ENCODE measurements at places on chromosomes 2 and 18.
A peak's percentile ranks its signal among the peaks of the same experiment; 100 is the strongest.

- DNase-seq = no peak
These were observed 612.6 kb upstream of the ACVR2A start for GRCh38 chr2:147232225-147232669.

GRCh38 chr2:109694190-109694589 lies 80.0 kb downstream of the SOWAHC start:
- DNase-seq = no peak

- DNase-seq = no peak
These were observed 3.2 kb upstream of the MPP4 start for GRCh38 chr2:201701646-201702045.

DNA sequence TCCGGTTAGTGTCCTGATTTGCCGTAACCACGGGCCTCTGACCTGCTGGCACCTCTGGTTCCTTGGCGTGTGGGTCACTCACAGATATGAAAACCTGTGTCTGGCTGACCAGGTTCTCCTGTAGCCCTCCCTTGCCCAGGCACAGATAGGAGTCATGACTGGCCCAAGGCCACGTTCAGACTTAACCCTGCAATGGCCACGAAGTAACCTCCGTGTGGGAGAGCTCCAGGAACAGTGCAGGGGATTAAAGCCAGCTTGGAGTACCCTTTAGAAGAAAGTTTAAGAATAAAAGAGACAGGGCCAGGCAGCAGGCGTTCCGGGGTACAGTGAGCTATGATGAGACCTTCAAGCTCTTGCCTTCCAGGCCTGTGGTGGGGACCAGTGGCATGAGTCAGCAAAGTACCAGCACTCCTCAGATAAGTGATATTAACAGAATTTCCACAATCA lies 25.5 kb downstream of the CENPO start:
- DNase-seq = no peak

DNA sequence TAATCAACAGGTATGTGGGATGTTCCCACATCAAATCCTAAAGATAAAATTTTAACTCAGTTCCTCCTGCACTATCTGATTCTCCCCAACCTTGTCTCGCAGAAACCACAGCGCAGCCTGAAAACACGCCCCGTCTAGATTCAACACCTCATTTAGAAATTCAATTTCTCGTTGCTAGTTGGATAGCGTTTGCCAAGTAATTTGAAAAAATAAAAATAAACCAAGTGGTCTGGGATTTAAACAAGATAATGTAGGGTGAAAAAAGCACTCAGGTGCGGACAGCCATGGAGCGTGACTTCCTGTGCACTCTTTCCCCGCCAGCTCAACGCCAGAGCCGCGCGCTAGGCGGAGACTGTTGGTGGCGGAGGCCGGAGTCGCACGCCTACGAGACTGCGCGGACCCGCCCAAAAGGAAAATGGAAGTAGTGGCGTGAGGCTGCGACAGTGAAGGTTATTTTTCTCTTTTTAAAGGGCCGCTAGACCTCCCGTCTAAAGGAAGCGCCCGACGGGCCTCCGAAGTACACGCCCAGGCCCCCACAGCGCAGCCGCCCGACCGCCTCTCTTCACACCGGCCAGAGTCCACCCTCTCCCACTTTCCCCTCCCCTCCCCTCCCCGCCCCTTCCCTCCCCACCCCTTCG lies 615 bp upstream of the CCNT2 start:
- no peak for DNase-seq

- peak; percentile 34 for DNase-seq
These were observed 11.8 kb downstream of the GULP1 start for GRCh38 chr2:188303363-188304031.

GRCh38 chr2:172674034-172674967 lies 61.3 kb upstream of the RAPGEF4 start:
- no peak for DNase-seq

- no peak for DNase-seq
These were observed 61.6 kb downstream of the BMP10 start for GRCh38 chr2:68809324-68810240.

- DNase-seq = no peak
These were observed 141.8 kb downstream of the CTIF start for GRCh38 chr18:48680339-48681250.

- DNase-seq = no peak
These were observed 464.9 kb downstream of the ARHGAP15 start for GRCh38 chr2:143594161-143594560.

DNA sequence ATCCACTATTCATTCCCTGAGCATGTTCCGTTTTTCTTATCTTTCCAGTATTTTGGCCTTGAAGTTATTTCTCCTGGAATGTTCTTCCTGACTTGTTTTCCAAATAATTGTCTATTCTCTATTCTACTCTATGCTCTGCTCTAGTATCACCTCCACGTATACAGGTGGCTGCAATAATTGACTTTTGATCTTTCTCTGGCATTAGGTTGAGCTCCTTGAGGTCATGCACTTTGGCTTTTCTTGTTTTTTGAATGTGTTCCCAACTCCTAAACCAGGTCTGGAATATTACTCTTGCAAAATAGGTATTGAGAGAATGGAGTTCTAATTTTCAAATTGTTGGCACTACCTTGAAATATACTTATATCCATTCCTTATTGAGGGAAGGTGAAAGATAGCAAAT lies 550.4 kb downstream of the CNTNAP5 start:
- no peak for DNase-seq

GRCh38 chr2:47653902-47654789 lies 128.8 kb upstream of the MSH6 start:
- peak; percentile 40 for DNase-seq

GRCh38 chr2:97889156-97889555 lies 106.6 kb downstream of the TMEM131 start:
- no peak for DNase-seq

DNA sequence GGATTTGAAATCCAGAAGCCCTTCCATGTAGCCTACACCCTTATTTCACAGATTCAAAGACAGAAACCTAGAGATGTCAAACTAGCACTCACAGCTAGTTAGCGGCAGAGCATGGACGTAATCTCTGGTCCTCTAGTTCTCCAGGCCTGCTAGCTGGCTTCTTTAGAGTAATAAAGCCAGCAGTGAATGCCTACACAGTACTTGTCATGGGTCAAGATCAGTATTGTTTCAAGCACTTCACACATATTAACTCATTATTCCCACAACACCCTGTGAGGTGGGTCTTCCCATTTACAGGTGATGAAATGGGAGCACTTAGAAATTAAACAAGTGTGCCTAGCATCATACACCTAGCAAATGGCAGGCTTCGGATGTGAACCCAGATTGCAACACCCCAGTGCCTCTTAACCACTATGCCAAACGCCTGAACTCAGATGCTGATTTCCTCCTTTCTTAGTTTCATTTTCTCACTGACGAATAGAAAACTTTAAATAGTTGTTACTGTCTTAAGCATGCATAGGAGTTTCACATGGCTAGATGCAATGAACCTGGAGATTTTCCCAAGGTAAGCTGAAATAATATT lies 14.5 kb upstream of the ZBTB14 start:
- DNase-seq = no peak

DNA sequence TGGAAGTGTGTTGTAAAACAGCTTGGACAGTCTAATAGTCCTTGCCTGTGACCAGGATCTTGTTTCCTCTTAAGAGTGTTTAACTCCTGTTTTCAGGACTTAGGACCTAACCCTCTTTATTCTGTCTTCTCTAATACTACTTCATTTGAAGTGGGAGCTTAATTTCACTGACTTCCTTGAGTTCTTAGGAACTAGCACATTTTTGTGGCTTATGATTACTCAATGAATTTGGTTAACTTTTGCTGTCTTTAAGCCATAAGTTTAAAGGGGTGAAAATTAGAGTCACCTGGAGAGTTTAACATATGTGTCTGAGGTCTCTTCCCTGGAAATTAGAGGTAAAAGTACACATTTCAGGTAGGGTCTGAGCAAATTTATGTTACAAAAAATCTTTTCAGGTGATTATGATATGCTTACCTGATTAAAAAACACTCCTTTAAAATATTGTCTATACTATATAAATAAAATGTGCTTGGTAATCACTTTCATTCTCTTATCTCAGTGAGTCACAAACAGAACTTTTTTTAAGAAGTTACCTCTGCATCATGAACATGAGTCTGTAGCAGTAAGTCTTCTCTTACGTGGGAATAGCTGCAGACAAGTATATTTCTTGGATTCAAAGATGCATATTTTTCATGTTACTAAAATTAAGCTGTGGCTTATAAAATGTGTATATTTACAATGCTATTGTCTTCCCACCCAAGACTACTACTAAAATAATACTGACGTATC lies 52.7 kb downstream of the ATP9B start:
- DNase-seq = no peak

- DNase-seq = no peak
These were observed 54.6 kb upstream of the MBP start for GRCh38 chr18:77187189-77187588.

- no peak for DNase-seq
These were observed 172 bp downstream of the PRKD3 start for GRCh38 chr2:37324536-37324785.

DNA sequence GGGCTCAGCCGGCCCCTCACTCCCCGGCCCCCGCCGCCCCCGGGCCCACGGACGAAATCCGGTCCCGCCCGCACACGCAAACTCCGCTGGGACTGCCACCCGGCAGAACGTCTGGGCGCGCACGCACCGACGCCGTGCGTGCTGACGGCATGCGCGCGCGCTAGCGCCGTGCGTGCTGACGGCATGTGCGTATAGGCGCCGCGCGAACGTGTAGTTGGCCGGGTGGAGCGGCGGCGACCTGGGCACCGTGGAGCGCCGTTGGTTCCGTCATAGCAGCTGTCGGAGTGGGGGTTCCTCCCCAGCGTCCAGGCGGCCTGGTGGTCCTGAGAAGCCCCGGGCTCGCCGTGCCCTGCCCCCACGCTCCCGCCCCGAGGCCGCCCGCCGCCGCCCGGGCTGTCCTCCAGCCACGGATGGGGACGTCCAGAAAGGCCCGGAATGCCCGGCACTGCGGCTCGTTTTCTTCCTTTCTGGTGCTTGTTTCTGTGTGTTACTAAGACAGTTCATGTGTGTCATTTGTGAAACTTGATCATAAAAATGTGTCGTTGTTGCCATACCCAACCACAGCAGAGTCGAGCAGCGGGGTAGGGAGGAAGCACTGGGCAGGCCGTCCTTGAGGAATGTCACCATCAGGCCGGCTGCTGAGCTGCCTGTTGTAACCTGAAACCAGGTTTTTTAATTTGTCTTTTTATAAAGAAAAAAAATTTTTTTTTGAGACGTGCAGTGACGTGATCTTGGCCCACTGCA lies at the start of gene TXNL4A:
Gene TXNL4A (minus strand): TSS at position 113 of the 744 bp plus-strand sequence. CDS start 171 bp downstream, outside the sequence.
- peak; percentile 74 for DNase-seq

DNA sequence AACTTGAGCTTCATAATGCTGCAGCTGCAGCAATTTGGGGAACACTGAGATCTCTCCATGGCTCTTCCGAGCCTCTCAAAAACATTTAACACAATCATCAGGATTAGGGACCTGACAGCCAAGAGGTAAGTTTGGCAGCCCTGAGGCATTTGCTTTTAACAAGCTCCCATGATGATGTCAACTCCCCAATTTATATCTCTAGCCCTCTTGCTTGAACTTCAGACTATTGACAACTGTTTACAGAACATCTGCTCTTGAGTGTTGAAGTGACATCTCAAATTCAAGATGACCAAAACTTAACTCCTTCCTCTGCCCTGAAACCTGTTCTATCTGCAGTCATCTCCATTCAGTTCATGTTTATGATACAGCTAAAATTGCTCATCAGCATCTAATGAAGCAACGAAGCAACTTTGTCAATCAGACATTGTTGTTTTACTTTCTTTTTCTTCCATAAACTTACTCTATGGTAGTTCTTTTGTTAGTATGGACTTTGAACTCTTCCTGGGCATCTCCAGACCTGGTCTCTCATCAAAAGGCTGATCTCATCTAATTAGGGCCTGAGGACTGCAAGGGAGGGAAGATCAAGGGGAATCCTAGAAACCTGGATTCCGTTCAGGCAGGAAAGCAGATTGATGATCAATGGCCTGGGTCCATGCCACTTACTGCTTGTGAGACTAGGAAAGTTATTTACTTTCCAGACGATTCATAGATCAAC lies 48.1 kb downstream of the SEMA4F start:
- DNase-seq = no peak

DNA sequence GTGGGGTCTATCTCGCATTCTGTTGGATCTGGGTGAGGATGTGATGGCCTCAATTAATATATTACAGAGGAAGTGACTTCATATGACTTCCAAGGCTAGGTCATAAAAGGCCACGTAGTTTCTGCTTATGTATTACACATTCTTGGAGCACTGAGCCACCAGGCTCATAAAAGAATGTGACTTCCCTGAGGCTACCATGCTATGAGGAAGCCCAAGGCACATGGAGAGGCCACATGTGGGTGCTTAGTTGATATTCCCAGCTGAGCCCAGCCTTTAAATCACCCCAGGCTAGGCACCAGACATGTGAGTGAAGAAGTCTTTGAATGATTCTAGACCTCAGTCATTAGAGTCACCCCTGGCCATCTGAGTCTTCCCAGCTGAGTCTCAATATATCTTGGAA lies 13.3 kb upstream of the REEP1 start:
- no peak for DNase-seq

DNA sequence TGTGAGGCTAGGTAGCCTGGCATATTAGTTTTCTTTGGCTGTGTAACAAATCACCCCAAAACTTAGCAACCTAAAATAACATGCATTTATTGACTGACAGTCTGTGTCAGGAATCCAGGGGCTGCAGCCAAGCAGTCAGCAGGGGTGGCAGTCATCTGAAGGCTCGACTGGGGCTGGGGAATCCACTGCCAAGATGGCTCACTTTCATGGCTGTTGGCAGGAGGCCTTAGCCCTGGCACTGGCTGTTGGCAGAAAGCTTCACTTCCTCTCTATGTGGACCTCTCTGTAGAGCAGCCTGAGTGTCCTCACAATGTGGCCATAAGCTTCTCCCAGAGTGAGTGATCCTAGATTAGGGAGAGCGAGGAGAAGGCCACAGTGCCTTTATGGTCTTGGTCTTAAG lies 78.0 kb downstream of the LTBP1 start:
- no peak for DNase-seq

DNA sequence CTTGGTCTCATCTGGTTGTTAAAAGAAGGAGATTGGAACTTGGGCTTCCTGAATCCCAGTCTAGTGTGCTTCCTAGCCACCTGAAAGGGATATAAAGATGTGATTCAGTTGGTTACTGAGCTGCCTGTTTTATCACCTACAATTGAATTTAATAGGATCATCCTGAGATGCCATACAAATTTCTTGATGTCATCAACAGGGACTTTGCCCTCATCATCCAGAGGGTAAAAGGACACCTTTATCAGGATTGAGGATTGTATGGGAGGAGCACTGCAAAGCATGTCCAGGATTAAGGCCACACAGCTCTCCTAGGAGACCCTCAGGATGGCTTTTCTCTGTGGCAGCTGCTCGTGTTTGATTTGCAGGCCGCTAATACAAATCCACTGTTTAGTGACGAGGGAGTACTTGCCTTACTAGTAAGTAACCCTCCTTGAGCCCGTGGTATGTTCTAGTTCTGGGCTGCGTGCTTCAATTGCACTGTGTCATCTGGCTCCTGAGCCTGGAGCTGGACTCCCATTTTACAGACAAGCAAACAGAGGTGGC lies 28.6 kb downstream of the SH3RF3 start:
- no peak for DNase-seq
